ENCODE measurements at places on chromosomes 16 and 17.

DNA sequence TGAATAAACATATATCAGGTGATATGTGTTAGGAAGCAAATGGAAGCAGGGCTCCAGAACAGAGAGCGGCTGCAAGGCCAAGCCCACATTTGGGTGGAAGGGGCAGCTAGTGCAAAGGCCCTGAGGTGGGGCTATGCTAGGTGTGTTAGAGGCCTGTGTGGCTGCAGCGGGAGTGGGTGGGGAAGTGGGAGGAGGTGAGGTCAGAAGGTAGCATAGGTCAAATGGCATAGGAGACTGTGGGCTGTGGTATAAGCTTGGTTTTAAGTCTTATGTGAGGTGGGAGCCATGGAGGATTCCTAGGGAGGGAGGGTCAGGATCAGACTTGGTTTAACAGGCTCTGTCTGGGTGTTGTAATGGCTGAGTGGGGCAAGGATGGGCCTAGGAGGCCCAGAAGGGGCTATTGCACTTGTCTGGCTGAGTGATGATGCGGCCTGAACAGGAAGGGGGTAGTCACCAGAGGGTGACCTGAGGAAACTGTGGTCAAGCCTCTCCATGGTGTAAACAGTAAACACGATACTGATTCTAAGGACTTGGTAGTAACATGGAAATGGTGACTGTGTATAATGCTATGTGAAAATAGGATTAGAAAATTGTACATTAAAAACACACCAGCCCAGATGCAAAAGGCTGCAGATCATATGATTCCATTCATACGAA is 31.1 kb downstream of the RAI1 start:
- no peak for DNase-seq

DNA sequence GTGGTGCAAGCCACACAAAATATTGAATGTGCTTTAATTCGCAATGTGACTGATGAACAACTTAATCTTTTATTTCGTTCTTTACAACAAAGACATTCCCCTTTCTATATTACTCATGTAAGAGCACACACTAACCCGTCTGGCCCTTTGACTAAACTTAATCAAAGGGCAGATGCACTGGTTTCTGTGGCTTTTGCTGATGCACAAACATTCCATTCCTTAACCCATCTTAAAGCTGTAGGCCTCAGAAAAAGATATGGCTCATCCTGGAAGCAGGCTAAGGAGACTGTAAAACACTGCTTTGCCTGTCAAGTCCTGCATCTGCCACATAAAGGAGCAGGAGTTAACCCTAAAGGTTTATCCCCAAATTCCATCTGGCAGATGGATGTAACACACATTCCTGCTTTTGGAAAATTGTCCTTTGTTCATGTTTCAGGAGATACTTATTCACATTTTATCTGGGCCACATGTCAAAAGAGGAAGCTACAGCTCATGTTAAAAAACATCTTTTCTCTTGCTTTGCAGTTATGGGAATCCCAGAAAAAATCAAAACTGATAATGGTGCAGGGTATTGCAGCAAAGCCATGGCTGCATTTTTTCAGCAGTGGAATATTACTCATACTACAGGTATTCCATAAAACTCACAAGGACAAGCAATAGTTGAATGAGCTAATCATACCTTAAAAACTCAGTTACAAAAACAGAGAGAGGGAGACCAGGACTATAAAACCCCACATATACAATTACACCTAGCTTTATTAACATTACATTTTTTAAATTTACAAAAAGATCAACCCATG is 137.2 kb downstream of the AHSP start:
- DNase-seq = no peak

DNA sequence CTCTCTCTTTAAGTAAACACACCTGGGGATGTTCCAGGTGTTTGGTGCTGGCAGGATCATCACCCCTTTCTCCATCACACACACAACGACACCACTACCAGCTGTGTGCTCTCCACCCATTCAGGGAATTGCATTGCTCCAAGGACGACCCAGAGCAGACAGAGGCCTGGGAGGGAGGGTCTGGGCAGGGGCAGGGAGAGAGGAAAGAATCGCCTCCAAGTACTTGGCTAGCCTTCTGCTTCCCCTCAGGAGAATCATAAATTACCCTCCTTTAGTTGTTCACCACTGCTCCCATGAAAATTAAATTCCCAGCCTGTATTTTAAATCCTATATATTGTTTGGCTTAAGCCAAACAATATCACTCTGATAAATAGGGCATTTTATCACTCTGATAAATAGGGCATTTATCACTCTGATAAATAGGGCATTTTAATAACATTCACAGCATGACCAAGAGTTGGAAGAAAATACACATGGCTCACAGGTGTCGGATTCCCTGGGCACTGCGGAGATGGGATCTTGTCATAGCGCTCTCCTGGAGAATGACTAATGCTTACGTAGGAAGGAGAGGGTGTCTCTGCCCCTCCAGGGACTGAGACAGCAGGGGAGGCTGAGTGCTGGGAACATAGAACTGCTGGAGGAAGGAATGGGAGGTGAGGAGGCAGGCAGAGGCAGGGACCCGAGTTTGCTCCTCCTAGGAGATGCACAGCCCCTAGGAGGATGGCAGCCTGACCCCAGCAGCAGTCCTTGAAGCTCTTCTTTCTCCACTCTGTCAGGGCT is 673.6 kb downstream of the HS3ST4 start:
- no peak for DNase-seq

GRCh38 chr16:78987666-78988065 is 612.9 kb downstream of the MAF start:
- DNase-seq = no peak

DNA sequence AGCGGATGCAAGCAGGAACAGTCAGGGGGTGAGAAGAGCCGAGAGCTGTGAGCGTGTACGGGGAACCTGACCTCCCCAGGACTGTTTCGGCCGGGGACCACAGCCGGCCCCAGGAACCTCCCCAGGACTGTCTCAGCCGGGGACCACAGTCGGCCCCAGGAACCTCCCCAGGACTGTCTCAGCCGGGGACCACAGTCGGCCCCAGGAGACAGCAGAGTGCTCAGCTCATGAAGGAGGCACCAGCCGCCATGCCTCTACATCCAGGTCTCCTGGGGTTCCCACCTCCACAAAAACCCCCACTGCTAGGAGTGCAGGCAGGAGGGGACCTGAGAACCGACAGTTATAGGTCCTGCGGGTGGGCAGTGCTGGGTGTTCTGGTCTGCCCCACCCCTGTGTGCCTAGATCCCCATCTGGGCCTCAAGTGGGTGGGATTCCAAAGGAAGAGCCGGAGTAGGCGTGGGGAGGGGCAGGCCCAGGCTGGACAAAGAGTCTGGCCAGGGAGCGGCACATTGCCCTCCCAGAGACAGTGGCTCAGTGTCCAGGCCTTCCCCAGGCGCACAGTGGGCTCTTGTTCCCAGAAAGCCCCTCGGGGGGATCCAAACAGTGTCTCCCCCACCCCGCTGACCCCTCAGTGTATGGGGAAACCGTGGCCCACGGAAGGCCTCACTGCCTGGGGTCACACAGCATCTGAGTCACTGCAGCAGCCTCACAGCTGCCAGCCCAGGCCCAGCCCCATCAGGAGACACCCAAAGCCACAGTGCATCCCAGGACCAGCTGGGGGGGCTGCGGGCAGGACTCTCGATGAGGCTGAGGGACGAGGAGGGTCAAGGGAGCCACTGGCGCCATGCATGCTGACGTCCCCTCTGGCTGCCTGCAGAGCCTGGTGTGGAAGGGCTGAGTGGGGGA is 4.3 kb downstream of the RHBDF1 start:
- DNase-seq = no peak

GRCh38 chr16:49619811-49620157 is 236.1 kb downstream of the ZNF423 start:
- no peak for DNase-seq

- no peak for DNase-seq
Observed at GRCh38 chr17:5640726-5641125, 56.4 kb upstream of the NLRP1 start.

DNA sequence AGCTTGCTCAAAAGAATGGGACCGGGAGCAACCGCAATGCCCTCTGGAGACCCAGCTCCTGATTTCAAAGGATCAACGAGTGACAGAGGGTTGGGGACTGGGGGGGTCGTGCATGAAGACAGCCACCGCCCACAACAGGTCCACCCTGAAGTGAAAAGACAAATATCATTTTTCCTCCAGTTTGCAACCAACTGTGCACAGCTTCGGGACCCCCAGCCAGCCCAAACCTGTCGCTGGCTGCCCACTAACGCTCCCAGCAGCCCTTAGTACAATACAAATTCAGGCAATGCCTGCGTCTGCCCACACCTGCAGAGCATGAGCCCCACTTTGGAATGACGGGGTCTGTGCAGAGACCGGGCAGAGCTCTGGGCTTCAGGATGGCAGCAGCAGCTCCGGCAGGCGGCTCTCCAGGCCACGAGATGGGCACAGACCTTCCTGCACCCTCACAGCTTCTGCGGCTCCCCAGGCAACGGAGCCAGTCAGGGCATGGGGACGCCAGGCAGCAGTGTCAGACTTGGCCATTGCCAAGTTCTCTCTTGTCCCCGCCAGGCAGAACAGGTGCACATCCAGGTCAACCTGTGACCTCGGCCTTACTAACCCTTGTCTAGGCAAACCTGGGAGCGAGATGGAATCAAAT is 60.1 kb downstream of the TBC1D16 start:
- no peak for DNase-seq

GRCh38 chr16:55480228-55480655 is 1.2 kb downstream of the MMP2 start:
- peak; percentile 97 for DNase-seq

GRCh38 chr17:31745964-31746600 is 113.0 kb downstream of the COPRS start:
- DNase-seq = peak; percentile 82

DNA sequence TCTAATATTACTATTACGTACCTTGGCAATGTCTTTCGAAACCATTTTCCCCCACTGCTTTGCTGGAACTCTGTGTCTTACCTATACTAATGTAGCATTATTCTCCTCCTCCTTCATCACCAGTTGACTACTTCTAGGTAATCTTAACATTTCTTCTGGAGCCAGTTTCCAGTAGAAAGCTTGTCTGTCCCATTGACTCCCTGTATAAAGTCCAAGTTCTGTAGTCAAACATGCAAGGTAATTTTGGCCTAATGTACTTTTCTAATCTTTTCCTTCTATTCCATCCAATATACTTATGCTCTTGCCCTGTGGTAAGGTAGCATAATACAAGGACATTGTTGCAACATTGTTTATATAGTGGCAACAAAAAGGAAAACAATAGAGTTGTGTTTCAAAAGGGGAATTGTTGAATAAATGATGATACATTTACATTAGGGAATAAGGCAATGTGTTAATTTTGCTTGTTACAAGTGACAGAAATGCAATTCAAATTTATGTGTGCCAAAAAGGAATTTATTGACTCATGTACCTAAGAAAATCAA is 27.9 kb downstream of the OMG start:
- DNase-seq = no peak

DNA sequence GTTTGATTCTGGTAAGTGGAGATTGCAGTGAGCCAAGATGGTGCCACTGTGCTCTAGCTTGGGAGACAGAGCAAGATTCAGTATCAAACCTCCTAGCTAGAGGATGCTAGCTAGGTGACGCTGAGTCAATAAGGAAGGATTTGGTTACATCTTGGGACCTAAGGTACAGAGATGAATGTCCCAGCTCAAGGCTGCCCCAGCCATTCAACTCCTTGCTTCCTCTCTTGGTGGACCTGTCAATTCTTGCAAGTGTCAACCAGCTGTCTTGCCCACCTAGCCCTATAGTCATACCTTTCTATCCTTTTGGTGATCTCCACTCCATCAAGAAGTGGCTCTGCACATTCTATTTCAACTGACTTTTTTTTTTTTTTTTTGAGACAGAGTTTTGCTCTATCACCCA is 1.4 kb upstream of the MILR1 start:
- DNase-seq = no peak

DNA sequence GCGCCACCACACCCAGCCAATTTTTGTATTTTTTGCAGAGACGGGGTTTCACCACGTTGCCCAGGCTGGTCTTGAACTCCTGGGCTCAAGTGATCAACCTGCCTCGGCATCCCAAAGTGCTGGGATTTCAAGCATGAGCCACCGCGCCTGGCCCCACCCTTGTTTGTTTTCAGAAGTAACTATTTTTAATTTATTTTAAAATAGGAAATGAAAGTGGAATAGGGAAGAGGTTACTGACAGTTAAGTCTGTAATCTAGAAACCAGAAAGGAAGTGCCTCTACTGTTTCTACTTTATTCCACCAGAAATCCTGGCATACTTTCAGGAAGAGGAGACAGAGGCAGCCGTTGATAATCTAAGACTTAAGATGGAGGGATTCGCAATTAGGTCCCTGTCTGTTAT is 225.6 kb downstream of the TANC2 start:
- no peak for DNase-seq

GRCh38 chr17:28416703-28417311 is 10.8 kb upstream of the SLC46A1 start:
- DNase-seq = peak; percentile 57

DNA sequence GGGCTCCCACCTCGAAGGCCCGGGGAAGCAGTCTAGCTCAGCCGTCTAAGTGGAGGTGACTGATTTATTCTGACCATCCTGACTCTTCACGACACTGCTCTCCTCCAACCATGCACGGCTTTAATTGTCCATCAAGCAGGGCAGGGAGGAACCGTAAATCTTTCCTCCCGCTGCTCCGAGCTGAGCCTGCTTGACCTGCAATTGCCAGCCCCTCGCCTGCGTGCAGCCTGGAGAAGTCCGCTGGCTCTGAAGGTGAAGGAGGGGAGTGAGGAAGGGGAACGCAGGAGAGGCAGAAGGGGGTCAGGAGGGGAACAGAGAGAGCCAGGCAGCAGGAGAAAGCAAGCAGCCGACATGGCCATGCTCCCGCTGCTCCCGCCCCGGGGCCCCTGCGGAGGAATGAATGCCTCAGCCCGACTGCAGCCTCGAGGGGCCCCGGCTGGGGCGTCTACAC is 10.1 kb downstream of the RBFOX3 start:
- no peak for DNase-seq

DNA sequence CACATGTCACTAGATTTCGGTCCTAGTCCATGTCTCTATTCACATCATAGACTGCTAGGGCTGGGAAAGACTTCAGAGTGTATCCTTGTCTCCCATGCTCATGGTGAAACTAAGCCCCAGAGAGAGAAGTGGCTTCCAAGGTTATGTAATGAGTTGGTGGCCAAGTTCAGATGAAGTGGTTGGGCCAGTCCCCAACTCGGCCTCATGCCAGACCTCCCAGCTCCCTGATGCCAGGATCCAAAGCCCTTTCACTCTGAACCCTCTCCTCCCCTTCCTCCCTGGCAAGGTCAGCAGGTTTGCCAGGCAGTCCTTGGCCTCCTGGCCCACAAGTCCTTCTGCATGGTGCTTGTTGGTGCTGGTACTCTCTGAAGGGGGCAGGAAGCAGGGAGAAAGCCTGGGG is 189.7 kb downstream of the AXIN2 start:
- DNase-seq = peak; percentile 33

DNA sequence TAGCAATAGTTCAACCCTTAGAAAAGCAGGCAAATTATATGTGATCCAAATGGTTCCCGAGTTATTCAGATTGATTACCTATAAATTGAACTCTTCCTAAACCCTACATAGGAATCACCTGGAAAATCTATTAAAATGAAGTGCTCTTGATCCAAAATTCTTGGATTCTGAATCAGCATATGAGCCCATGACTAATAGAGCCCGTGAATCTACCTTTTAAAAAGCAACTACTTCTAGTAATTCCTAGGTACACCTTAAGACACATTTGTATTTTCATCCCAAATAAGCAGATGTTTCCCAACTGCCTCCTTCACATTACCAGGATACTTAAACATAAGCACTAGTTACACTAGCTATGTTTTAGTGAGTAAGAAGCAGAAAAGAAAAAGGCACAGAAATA is 1171.0 kb upstream of the GOT2 start:
- DNase-seq = no peak
